ENCODE measurements at places on chromosomes 13 and 19.

DNA sequence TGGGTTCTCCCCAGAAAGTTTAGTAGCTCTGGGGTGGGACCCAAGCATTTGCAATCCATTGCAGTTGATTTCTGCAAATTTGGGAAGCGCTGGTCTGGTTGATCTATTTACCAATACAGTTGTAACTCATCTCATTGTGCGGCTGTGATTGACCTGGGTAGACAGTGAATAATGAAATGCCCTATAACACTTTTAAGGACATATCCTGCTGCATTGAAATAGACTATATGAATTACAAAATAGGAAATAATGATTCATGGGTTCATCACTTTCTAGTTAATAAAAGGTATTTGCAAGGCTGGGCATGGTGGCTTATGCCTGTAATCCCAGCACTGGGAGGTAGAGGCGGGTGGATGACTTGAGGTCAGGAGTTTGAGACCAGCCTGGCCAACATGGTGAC lies 59.0 kb upstream of the FARP1 start:
- no peak for DNase-seq

- no peak for DNase-seq
These were observed 41.3 kb upstream of the IGFL4 start for GRCh38 chr19:46081928-46082727.

GRCh38 chr13:51064753-51065152 lies 46.3 kb downstream of the C13orf42 start:
- no peak for DNase-seq

- DNase-seq, result no peak
These were observed 1.1 kb downstream of the METTL21C start for GRCh38 chr13:102693776-102694175.

DNA sequence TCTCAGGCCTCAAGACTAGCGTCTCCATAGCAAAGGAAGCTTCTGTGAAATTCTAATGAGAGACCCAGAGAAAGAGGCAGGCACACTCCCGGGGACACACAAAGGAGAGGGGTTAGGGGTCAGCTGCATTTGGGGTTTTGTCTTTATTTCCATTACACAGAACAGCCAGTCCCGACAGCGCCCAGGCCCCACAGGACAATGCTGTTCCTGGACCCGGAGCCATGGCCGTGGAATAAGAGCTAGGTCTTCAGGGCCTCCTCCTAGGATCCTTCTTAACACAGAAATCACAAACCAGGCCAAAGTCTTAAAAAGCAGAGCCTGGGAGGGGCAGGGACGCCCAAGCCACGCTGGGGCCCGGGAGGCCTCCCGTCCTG lies 22.8 kb downstream of the KCTD15 start:
- DNase-seq, result no peak
